NCI-H460 (cell line): ENCODE measurements at places on chromosomes 5 and 9. TPM values are rescaled to one million over a fixed set of nuclear protein-coding genes. Genes with fewer than 3 reads are reported as not detected.

JAK2 gene
- total RNA-seq = 4.5 and 5.3 TPM in 2 replicates

OR1J2 gene
- total RNA-seq = 0.22 TPM in 1 of 2 replicates, not detected in the other

PRRX2 gene
- 5.1 and 9.1 TPM in 2 replicates for total RNA-seq

HEMGN gene
- total RNA-seq = not detected in 2 replicates

SEC24A gene
- total RNA-seq = 15.0 and 17.3 TPM in 2 replicates

FCN2 gene
- total RNA-seq = not detected in 2 replicates

CCL27 gene
- total RNA-seq = 0.47 TPM in 1 of 2 replicates, not detected in the other

DMGDH gene
- 0.20 TPM in 1 of 2 replicates, not detected in the other for total RNA-seq
